ENCODE measurements at places on chromosomes 11 and 22. TPM values are rescaled to one million over a fixed set of nuclear protein-coding genes. Genes with fewer than 3 reads are reported as not detected.

The TCP11L1 gene
- polyA plus RNA-seq: 2.7 TPM

The CNIH2 gene
- 1.5 TPM for polyA plus RNA-seq

The MGAT3 gene
- polyA plus RNA-seq: 1.1 TPM

The PHOX2A gene
- polyA plus RNA-seq: 0.53 TPM

The OR51B5 gene
- polyA plus RNA-seq: not detected

The GAB4 gene
- polyA plus RNA-seq: not detected

The WNT7B gene
- polyA plus RNA-seq: 0.06 TPM

The CYTH4 gene
- polyA plus RNA-seq: 5.0 TPM

The C11orf91 gene
- not detected for polyA plus RNA-seq

The KCNJ1 gene
- polyA plus RNA-seq: not detected

The SMC1B gene
- not detected for polyA plus RNA-seq

The CCDC81 gene
- polyA plus RNA-seq: 0.56 TPM

The EHBP1L1 gene
- polyA plus RNA-seq: 67.6 TPM

The OR8G1 gene
- polyA plus RNA-seq: not detected

The EPS8L2 gene
- 96.2 TPM for polyA plus RNA-seq

The CEP126 gene
- polyA plus RNA-seq: 1.8 TPM

The KLHL35 gene
- 1.8 TPM for polyA plus RNA-seq

GRCh38 chr22:43127166-43127908 is 15.9 kb downstream of the MCAT start:
- DNase-seq: peak; percentile 92

GRCh38 chr22:47121791-47122190 is 359.3 kb downstream of the TBC1D22A start:
- DNase-seq: no peak

DNA sequence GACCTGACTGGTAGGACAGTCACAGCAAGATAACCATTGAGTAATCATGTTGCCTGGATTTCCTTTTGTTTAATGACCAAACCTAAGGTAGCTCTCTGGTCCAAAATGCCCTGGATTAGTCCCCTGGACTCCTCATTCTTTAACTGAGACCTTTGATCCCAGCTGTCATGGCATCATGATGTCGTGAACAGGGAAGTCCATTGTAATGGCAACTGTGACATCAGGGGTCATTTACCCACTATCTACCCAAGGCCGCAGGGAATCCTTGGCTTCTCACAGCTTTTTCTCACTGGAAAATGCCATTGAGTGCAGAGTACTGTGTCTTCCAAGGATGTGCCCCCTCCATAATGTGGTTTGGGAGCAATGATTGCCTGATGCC is 29.1 kb upstream of the IGLL5 start:
- no peak for DNase-seq

GRCh38 chr11:43541993-43542392 is 138.5 kb upstream of the HSD17B12 start:
- no peak for DNase-seq

DNA sequence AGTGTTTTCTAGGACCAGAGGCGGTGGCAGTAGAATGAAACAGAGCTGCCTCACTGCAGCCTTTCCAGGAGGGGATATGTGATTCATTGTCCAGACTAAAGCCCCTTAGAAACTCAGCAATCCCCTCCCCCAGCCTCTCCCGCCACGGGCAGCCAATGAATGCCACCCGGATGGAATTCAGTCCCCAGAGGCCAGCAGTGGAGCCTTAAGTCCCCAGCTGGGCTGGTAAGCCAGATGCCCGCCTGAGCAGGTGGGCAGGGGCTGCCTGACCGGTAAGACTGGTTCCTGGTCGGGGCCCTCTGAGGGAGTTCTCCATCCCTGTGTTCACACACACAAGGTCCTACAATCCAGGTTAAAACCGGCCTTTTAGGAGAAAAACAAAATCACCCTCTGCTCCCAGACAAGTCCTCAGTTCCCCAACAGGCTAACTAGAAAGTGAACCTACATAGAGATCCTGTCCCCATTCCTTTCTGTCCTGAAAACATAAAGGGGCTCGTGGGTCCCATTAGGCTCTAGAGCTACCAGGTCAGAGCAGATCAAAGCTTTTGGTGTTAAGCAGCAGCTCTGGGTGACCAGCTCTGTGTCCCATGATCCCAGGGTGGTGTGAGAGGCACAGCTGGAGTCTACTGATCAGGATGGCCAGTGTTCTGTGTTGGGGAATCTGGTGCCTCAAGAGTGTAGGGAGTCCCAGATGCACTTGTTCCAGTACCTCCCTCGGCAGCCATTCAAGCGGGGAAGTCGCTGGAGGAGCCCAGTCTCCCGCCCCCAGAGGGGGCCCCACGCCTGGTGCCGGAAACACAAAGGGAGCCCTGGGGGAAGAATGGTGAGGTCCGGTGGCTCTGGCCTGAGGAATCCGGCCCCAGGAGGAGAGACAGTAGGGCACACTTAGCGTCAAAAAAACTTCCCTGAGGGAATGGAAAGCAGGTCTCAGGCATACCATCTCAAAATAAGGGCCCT is 2.6 kb downstream of the PATZ1 start:
- peak; percentile 93 for DNase-seq

DNA sequence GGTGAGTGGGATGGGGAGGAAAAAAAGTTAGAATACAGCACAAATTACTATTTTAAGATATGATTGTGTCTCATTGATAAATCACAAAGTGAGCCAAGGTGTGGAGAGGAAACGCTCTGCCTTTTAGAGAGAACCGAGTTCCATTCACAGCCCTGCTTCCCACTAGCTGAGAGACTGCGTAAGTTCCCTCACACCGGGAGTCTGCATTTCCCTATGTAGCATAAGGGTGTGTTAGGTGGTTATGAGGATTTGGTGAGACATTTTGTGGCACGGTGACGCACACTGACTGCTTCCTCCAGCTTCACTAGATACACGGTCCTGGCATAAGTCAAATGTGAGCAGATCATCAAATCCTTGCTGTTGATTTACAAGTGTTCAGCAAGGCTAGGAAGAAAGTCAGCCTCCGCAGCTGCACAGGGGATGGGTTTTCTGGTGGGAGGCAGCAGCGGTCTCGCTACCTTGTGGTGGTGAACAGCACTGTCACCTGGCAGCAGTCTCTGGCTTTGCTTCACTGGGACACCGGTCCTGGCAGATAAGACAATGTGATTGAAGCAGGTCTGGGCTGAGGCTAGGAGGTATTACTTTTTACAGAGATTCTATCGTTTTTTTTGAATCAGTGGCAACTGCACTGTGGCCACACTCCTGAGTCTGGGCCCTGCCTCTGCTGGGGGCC is 312.2 kb upstream of the B3GAT1 start:
- DNase-seq: no peak

- DNase-seq: no peak
Measured at GRCh38 chr11:10518891-10519290, 22.1 kb downstream of the RNF141 start.

DNA sequence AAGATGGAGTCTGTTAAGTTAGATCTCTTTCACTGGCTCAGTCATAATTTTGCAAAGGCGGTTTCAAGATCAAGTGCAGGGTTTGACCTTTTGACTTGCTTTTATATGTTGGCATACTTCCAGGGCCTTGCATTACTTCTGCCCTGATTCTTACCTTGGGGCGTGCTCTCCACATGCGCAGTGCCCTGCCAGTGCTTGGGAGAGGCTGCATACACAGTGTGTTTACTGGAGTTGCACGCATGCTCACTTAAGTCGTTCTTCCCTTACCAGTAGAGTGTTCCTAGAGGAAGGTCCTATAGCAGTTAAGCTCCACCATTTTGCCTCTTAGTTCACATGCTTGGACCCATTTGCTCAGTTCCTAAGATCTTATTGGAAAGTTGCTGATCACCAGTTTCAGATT is 21.0 kb upstream of the TMEM123 start:
- peak; percentile 91 for DNase-seq

- no peak for DNase-seq
Measured at GRCh38 chr11:93633835-93634234, 27.6 kb upstream of the CEP295 start.

GRCh38 chr11:93827363-93827762 is 23.1 kb downstream of the VSTM5 start:
- DNase-seq: no peak

GRCh38 chr22:34070531-34070930 is 150.3 kb upstream of the LARGE1 start:
- no peak for DNase-seq

- DNase-seq: peak; percentile 56
Measured at GRCh38 chr11:12118949-12119348, 8.6 kb downstream of the MICAL2 start.

DNA sequence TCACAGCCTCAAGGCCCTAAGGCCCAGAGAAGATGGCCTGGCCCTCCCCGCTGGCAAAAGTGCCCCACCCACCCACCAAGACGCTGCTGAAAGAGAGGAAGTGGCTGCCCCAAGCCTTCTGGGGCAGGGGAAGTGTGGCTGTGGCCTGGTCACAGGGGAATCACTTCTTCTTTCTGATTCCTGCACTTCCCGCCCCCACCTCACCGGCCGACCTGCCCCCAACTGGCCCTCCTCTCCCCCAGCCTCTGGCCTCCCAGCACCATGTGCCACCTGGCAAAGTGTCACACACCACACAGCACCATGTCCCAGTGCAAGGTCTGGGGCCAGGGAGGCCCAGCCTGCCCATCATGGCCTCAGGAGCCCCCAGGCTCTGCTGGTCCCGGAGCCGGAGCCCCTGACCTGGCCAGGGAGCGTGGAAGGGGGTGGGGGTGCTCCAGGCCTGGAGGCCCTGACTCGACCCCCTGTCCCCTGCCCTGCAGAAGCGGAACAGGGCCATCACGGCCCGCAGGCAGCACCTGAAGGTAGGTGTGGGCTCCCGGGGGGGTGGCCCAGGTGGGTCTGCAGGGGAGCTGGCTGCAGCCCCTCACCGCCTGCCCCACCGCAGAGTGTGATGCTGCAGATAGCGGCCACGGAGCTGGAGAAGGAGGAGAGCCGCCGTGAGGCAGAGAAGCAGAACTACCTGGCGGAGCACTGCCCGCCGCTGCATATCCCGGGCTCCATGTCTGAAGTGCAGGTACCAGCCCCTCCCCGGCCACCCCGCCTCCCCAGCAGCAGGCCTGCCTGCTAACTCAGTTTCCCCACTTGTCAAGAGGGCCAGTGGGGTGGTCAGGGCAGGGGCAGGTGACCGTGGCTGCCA is 1.4 kb downstream of the TNNI2 start:
- peak; percentile 58 for DNase-seq

GRCh38 chr11:100806296-100806695 is 119.2 kb downstream of the ARHGAP42 start:
- no peak for DNase-seq

GRCh38 chr11:78179459-78180071 is 8.9 kb downstream of the KCTD21 start:
- DNase-seq: no peak

- peak; percentile 42 for DNase-seq
Measured at GRCh38 chr11:126026579-126026978, 36.1 kb downstream of the CDON start.

DNA sequence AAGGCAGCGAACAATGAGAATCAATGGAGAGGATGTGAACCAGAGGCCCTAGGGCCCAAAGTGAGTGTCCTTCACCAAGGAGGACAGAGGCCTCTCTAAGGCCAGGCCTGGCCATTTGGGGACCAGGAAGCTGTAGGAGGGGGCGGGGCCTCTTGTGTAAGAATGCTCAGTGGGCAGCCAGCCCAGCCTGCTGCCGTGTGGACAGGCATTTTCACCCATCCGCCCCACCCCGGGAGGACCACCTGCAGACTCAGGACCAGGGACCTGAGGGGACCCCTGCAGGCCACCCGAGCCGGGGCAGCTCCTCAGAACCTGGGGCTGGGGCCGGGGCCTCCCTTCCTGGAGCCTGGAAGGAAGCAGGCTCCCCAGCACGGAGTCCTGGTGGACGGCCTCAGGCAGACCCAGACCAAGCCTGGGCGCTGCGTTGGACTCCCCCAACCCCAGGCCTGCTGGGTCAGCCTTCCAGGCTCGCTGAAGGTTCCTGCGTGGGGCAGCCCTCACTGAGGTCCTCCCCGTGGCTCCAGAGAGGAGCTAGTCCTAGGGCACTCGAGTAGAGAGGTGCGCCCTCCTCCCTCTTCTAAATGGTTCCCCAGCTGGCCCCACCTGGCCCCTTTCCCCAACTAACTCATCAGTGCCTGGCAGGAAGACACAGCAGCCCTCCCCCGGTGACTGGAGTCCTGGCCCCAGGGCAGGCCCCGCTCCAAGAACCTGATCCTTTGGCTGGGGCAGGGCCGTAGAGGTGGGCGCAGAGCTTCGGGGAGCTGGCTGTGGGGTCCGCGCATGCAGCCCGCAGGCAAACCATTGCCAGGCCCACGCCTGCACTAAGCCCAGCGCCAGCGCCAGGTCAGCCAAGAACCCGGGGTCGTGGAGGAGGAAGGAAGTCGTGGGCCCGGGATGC is 1.5 kb upstream of the TRABD start:
- peak; percentile 90 for DNase-seq

DNA sequence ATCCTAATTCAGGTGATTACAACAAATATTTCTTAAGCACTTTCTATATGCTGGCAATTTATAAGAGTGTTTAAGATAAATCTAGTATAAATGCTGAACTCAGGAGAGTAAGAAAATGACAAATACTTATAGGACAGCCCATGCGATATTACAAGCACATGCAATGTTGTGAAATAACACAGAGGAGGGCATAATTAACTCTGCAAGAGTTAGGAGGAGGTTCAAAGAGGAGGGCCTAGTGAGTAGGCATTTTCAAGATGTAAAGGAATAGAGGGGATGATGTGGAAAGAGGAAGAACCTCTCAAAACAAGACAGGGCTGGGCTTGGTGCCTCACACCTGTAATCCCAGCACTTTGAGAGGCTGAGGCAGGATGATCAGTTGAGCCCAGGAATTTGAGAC is 37.1 kb upstream of the IL17RA start:
- no peak for DNase-seq

DNA sequence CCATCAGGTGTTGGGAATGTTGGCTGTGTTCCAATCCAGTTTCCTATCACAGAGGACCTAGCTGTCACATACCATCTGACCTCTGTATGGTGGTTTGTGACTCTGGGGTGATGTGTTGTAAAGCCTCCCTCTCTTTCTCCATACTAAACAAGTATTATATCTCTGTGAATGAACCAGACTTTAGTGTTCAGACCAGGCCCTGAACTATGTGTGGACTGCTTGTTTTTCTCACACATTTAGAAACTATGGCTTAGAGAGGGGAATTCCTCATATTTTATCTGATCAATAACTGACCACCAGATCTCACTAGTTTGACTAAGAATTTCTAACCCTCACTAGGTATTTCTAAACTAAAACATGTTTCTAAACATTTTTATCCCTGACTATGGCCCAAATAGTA is 17.5 kb downstream of the NCR3LG1 start:
- DNase-seq: no peak

GRCh38 chr22:40679964-40680818 is 907 bp downstream of the MCHR1 start:
- DNase-seq: no peak

DNA sequence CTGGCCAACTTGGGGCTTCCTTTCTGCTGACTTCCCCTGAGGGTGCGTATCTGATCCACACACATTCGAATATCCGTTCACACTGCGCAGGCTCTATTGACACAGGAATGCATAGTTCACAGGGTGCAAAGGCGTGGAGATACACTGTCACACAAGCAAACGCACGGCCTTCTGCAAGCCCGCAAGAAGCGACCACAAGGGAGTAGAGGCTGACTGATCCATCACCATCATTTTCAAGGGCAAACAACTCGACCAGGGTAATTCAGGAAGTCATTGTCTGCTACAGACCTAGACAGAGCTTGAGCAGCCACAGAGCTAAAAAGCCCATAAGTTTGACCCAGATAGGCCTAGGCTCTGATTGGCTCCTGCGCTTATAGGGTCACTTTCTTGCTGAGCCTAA is 392.3 kb downstream of the MN1 start:
- no peak for DNase-seq

Measured in stomach (tissue), 19 donors.